ENCODE measurements at places on chromosomes 7 and 10.

GRCh38 chr7:45975847-45976484 is 54.9 kb upstream of the IGFBP3 start:
- no peak for DNase-seq

- DNase-seq, result no peak
Observed at GRCh38 chr10:5187867-5188266, 2.9 kb upstream of the AKR1C8 start.

GRCh38 chr10:2012209-2012608 is 274.9 kb upstream of the ADARB2 start:
- DNase-seq, result no peak

- peak; percentile 93 for DNase-seq
Observed at GRCh38 chr7:28708033-28708951, 249.8 kb downstream of the TRIL start.

DNA sequence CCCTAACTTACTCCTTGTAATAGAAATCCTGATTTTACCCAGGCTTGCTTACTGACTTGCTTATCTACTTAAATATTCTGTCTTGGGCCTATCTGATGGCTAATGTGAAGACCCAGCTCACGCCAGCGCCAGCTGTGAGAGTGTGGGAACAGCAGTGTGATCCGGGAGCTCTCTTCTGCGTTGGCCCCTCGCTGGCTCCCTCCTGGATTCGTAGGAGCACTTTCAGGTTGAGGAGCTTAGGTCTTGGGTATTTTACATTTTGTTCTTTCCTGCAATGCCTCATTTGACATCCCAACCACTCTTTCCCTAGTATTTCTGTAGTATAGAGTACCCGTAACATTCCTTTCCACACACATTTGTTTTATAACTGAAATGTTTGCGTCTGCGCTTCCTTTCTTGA is 51.7 kb downstream of the CREM start:
- DNase-seq, result peak; percentile 23

- no peak for DNase-seq
Observed at GRCh38 chr7:15543256-15543655, 18.6 kb downstream of the AGMO start.

DNA sequence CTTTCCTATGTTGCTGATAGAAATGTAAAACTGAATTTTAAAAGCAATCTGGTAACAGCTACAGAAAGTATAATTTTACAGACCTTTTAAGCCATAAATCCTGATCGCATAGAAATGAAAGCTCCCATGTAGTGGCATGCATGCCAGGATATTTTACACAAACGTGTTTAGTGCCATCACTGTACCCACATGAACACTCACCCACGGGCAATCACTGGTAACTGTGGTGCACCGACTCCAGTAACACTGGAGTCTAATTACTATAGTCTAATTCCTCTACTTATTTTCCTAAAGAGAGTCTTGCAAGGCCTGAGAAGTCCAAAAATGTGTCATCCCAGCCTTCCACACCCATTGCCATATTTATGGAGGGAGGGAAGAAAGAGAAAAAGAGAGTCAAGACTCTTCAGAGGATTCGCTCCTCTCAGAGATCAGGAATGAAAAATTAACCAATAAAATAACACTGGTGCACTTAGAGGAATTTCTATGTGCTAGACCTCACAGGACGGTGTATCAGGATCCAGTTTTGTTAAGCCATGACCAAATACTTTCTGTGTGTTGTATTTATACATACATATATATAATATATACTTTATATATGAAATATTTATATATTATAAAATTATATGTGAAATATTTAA is 48.9 kb upstream of the AKR1C1 start:
- no peak for DNase-seq

DNA sequence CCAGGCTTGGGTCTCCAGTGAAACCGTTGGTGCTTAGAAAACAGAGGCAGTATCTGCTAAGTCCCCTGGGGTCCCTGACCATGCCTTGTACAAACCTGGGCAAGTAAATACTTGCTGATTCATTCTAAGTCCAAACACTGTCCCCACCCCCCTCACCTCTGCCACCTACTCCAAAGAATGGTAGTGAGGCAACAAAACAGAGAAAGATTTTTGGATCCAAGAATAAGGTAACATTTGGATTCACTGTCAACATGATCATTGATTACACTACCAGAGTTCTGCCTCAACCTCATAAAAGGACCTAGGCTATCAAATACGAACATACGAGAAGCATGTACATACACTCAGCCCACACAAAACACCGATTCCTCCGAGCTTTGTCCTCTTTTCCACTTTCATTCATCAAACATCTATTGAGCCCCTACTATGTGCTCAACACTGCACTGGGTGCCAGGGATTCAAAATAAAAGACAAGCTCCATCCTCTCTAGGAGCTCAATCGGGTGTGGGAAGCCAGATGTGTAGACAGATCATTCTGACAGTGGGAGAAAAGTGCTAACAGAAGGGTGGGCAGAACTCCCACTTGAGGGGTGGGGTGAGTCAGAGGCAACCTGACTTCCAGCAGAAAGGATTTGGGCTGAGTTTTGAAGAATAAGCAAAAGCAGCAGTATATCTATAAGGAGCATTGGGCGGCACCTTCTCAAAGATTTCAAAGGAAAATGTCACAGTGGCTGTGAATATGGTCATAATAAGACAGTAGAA is 71.2 kb downstream of the GFRA1 start:
- no peak for DNase-seq

DNA sequence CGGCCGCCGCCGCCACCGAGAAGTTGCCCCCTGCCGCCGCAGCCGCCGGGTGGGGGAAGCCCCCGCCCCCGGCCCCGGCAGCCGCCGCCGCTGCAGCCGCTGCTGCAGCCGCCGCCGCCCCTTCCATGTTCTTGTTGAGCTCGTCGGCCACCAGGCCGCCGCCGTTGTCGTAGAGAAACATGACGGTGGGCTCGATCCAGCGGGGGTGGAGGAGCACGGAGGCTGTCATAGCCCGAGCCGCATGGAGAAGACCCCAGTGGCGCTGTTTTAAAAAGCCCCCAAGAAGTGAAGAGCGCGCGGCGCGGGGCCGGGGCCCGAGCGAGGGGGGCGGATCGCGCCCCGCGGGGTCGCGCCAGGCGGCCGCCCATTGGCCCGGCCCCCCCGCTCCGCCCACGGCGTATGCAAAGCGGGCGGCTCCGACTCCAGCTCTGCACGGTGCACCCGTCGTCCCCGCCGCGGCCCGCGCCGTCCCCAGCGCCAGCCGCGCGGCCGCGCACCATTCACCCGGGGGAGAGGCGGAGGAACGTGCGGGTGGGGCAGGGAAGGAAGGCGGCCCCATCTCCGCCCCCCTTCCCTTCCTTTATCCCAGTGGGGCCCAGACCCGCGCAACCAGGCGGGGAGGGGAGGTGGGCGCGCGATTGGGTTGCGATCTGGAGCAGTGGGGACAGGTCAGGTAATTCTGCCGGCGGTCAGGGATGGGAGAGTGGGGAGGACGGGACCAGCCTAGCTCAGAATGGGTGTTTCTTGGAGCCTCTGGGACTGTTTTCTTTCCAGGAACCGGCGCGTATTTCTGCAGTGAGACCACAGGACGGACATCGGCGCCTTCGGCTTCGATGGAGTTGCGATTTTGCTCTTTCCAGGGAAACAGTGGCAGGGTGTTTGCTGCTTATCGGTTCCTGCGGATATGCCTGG is at the start of gene HOXA13:
TSS of gene HOXA13 (minus strand) at position 243 of the 912 bp plus-strand sequence. CDS start at position 229, 14 bp downstream.
- DNase-seq, result no peak

GRCh38 chr10:74924251-74924963 is 98.0 kb downstream of the KAT6B start:
- peak; percentile 97 for DNase-seq

Data from amniotic epithelial cell (primary cell).